ENCODE measurements at places on chromosomes 6 and 20. TPM values are rescaled to one million over a fixed set of nuclear protein-coding genes. Genes with fewer than 3 reads are reported as not detected.

DNA sequence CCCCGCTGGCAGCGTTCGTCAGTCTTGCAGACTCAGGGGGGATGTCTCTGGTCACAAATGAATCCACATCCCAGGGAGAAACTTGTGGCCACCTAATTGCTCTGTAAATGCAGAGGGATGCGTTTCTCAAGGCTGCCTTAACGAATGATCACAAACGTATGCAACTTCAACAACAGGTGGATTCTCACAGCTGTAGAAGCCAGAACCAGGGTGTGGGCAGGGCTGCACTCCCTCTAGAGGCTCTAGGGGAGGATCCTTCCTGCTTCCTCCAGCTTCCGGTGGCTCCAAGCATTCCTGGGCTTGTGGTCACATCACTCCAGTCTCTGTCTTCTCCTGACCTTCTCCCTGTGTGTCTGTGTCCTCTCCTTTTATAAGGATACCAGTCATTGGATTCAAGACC, 3.3 kb upstream of the TAF4 start:
- no peak for DNase-seq

DNA sequence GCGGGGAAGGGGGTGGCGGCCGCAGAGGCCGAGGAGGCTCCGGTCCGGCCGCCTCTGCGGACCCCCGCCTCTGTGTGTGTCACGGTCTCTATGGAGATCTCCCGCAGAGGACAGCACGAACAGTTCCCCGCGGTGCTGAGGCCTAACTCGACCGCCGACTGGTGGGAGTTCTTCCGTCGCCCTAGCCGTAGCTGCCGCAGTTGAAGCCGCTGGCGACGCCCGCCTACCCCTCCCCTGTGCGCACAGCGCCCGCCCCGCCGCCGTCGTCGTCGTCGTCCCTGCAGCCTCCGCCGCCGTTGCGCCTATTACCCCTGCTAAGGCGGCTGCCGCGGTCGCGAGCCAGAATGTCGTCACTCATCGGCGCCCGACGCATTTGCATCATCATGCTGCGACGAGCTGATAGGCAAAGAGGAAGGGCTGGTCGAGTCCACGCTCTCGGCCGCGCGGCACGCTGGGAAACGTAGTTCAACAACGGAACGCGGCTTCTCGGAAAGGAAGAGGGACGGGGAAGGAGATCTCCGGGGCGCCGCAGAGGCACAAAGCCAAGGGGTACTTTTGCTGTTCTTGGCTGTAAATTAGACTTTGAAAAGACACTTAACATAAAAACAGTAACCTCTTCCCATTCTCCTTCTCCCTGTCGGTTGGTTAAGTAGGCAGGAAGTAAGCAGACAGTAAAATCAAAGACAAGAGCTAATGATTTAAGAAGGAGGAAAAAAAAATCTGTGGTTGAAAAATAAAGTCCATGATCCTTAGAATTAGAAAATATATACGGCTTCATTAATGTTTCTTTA, at the start of gene NUP153:
TSS of gene NUP153 (minus strand) at position 346 of the 791 bp plus-strand sequence. CDS start 538 bp downstream, outside the sequence.
- peak; percentile 100 for DNase-seq

GRCh38 chr20:51586005-51586440, 43.5 kb upstream of the NFATC2 start:
- DNase-seq, result no peak

- DNase-seq, result no peak
These were observed 216.1 kb downstream of the LRFN2 start for GRCh38 chr6:40371095-40371494.

- no peak for DNase-seq
These were observed 161.2 kb downstream of the EYA2 start for GRCh38 chr20:47055699-47056369.

Gene EYS
- 13.2 TPM for total RNA-seq

Gene IMPG1
- total RNA-seq, result 0.51 TPM

All from glutamatergic neuron (in vitro differentiated cells).